ENCODE measurements at places on chromosomes 11 and 22. TPM values are rescaled to one million over a fixed set of nuclear protein-coding genes. Genes with fewer than 3 reads are reported as not detected.

DNA sequence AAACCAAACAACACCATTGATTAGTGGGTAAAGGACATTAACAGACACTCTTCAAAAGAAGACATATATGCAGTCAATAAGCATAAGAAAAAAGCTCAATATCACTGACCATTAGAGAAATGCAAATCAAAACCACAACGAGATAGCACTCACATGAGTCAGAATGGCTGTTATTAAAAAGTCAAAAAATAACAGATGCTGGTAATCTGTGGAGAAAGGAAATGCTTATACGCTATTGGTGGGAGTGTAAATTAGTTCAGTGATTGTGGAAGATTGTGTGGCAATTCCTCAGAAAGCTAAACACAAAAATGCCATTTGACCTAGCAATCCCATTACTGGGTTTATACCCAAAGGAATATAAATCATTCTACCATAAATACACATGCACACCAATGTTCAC lies 182.6 kb downstream of the TRPC6 start:
- DNase-seq: no peak

EIF3F gene
- total RNA-seq: 354 TPM

DNA sequence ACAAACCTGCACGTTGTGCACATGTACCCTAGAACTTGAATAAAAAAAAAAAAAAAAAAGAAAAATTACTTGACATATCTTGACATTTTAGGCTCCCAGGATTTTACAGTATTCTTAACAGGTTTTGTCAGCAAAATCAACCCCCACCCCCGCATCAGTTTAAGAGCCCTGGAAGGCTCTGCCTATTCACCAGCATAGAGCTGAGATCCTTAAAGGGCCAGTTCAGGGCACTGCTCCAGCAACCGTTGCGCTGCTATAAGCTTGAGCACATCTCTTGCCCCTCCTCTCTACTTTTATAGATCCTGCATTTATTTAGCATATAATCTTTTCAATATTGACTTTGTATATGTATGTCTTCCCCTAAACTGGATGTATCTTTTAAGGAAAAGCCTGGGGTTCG lies 697 bp upstream of the PAFAH1B2 start:
- DNase-seq: peak; percentile 10

VPREB3 gene
- not detected for total RNA-seq

- no peak for DNase-seq
Observed at GRCh38 chr11:64718084-64718779, 4.8 kb downstream of the NRXN2 start.

DNA sequence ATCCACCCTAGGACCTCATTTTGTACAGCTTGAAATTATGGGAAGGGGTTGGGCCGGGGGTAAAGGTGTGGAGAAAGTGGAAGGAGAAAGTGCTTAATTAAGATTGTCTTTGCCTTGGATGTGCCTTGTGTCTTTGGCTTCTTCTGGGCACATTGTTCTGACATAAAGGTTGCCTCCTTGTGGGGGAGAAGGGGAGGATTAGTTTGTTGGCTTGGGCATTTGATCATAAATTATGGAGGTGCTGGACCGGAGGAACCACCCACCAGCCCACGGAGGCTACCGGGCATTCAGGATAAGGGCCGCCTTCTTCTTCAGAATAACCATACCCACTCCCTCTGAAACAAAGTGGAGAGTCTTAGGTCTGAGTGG lies 1.3 kb downstream of the PAFAH1B2 start:
- DNase-seq: peak; percentile 13

DNA sequence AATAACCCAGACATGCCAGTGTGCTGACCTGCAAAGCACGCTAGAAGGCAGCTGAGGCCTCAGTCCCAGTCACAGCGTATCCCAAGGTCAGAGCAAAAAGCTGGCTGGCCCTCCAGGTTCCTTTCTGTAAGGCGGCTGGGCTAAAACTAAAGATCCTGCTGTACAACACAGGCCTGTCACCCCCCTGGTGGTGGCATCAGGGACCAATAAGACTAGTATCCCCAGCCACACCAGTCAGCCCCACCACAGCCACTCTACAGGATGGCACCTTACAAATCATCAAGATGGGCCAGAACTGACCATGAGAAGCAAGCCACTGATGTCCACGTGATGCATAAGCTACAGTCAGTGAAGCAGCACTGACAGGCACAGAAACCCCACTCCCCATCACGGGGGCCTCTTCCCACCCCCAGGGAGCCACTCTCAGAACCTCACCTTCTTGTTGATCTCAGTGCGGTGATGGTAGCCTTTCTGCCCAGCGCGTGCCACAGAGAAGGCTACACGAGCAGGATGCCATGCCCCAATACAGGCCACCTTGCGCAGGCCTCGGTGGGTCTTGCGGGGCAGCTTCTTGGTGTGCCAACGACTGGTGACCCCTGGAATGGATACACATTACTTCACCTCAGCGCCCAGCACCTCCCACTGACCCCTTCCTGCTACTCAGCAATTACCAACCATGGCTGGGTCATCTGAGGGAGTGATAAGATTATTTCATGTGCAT lies 5.0 kb downstream of the RPL3 start:
- DNase-seq: no peak

C11orf86 gene
- not detected for total RNA-seq

- DNase-seq: no peak
Observed at GRCh38 chr11:120775986-120776951, 247.6 kb upstream of the TBCEL start.

- no peak for DNase-seq
Observed at GRCh38 chr11:66546368-66546965, at the start of gene ACTN3. ACTN3 (plus strand) TSS chr11:66546903; CDS start chr11:66546938, 35 bp downstream.

- DNase-seq: no peak
Observed at GRCh38 chr11:3781423-3781822, 15.9 kb downstream of the NUP98 start.

DNA sequence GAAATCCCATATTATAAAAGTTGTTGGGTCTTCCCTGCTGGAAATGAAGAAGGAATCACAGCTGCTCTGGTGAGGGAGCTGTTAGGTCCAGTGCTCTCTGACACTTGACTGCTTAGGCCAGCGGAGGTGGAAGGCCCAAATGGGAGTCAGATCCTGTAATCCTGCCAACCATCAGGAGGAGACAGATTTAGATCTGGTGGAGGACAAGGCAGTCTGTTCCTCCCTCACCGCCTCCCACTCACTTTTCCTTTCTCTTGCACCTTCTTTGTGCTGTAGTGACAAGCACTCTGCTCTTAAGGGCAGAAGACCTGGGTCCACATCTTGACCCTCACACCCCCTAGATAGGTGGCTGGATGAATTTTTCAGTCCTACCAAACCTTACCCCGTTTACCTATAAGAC lies 59.7 kb upstream of the CHST1 start:
- no peak for DNase-seq

DNA sequence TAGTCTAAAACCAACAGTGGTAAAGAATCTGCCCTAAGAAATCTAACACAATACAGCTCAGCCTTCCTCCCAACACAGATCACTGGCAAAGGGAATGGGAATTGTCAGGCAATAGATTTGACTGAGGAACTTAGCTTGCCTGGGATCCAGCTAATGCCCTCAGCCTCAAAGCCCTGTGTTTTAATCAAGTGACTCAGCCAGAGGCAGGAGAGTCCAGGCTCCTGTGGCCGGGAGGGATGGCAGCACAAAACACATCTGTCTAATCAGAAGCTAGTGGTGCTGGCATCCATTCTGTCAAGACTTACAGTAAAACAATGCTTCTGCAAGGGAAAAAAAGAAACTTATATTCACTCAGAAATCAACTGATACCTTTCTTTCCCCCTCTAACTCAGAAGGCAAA lies 5.6 kb downstream of the SYTL2 start:
- DNase-seq: no peak

DNA sequence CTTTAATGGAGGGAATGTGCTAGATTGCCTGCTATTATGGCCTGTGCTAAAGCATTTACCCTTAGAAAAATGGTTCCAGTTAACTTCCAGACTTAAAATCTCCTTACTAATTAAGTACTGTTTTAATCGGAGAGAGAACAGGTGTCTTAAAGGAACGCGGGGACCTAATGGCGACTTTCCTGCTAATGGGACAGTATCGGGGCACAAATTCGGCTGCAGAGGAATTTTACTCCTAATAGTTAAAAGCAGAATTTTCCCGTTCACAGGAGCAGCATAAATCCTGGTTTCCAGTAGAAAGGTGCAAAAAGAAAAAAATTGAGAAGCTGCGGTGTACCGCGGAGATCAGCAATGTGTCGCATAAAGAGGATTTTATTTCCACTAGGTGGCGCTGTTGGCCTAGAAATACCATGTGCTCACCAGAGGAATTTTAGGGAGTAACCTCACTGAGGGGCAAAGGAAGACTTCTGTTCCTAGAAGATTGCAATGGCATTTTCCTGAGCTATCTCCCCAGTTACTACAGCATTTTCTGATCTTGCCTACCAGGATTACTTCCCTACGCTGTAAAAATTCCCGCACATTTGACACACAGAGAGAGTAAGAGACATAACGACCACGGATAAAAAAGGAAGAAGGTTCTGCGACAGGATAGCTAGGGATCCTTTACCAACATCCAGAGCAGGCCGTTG lies 44.5 kb downstream of the ZNF280B start:
- no peak for DNase-seq

ANO5 gene
- total RNA-seq: 4.7 TPM

DNA sequence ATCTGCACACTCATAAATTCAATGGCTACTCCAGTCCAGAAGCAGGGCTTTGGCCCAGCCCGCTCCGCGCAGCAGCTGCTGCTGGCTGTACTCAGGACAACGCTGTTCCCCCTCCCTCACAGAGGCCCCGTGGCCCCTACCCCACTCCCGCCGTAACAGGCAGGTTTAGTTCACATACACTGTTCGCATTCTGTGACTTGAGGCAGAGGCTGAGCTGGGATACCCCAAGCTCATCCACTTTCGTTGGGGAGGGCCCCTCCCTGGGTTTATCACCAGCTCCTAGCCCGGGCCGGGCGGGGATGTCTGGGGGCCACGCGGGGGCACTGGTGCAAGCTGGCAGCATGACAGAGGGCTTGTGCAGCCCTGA lies 52.4 kb downstream of the SYT13 start:
- no peak for DNase-seq

DNA sequence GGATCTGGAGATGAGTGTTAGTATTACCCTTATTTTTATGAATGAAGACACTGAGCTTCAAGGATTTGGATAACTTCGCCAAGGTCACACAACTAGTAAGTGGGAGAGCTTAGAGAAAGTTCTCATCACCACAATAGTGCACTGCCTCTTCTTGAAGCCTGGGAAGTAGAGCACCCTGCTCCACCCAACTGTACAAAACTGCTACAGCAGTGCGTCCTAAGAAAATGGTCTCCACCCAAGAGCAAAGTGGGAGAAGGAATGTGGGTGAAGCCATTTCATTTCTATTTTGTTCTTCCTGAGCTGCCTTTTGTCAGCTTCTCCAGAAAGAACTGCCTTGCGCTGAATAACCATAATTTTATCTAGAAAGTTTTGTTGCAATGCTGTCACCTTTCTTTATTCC lies 403.9 kb upstream of the FAT3 start:
- DNase-seq: no peak

GRCh38 chr11:134882141-134882540 lies 470.1 kb upstream of the B3GAT1 start:
- no peak for DNase-seq

PLA2G3 gene
- 0.07 TPM for total RNA-seq

OR8D1 gene
- total RNA-seq: not detected

CCDC73 gene
- total RNA-seq: not detected

- no peak for DNase-seq
Observed at GRCh38 chr11:115085461-115086210, 407.3 kb downstream of the NXPE2 start.

PTPN5 gene
- not detected for total RNA-seq

DNA sequence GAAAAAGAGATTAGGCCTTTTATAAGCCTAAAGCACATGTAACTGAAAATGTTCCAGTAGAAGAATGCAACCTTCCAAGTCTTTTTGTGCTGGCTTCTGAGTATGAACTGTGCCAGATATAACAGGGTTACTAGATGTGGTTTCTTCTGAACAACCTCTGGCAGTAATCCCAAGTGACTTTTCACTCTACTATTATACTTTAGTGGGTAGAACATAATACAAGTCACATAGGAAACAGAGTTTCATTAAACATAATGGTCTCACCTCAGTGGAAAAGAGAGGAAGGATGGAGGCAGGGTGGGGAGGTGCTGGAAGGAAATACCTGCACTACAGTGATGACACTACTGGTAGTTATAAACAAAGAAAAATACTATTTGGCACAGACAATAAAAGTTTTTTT lies 81.3 kb downstream of the PHF21A start:
- DNase-seq: no peak

DNA sequence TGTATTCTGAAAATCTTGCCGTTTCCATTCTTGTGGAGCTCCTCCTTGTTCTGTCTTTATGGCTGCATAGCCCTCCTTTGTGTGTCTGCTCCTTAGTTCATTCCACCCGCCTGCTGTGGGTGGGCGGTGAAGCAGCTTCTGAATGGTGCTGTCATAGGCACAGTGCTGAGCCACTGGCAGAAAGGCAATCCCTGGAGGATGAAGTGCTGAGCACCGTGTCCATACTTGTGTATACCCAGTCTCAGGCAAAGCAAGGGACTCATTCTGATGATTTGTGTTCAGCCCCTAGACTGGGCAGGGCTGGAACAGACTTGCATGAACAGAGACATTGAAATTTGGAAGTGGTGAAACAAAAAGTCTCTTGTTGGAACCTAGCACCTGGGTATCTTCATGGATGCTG lies 134.9 kb downstream of the MYO18B start:
- no peak for DNase-seq
